Stimulated activated CD4-positive, alpha-beta T cell treated with anti-CD3 and anti-CD28 coated beads, Interleukin-12 subunit alpha, Interleukin-12 subunit beta, amount 100 ng/mL, for 24 hours (primary cell): ENCODE measurements at places on chromosomes 4 and X.

- DNase-seq = no peak
Measured at GRCh38 chr4:111435986-111436744, 709.1 kb upstream of the FAM241A start.

GRCh38 chr4:69951602-69952001 lies 13.9 kb downstream of the CSN2 start:
- DNase-seq = no peak

DNA sequence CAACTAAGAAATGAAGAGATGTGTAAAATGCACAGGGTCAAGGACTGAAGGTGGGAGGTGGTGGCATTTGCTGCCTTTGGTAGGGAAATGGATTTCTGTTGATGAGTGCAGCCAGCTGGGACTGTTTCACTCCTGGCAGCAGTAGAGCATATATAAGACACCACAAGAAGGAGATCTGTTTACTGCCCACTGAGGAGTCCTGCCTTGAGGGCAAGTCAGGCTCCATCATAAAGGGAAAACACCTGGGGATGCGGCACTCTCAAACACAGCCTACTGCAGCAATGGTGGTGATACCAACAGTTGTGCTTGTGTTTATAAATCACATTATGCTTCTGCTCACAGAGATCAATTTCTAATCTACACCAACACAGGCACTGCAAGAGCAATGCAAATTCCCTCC lies 222.1 kb downstream of the TACR3 start:
- DNase-seq = no peak

GRCh38 chr4:33980361-33980760 lies 2264.0 kb downstream of the ARAP2 start:
- no peak for DNase-seq

GRCh38 chrX:97539970-97540519 lies 656.3 kb downstream of the RPA4 start:
- DNase-seq = no peak

DNA sequence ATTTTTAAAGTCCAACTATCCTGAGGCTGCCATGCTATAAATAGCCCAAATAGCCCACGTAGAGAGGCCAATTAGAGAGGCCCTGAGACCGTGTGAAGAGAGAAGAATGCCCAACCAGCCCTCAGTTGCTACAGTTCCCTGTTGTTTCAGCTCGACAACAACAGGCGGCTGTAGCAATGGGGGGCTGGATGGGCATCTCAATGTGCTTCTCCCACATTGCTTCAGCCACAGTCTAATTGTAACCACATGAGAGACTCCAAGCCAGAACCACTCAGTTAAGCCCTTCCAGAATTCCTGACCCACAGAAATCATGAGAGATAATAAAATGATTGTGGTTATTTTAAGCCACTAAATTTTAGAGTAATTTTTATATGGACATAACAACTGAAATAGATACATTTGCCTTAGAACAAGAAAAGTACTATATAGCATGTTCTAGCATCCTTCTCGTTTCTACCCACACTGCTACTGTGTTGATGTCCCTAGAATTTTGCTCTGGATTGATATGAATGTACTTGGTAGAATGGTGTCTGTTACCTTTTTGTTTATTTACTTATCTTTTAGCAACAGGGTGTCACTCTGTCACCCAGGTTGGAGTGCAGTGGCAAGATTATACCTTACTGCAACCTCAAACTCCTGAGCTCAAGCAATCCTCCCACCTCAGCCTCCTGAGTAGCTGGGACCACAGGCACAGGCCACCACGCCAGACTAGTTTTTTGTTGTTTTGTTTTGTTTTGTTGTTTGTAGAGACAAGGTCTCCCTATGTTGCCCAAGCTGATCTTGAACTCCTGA lies 436.4 kb downstream of the BCOR start:
- DNase-seq = no peak

DNA sequence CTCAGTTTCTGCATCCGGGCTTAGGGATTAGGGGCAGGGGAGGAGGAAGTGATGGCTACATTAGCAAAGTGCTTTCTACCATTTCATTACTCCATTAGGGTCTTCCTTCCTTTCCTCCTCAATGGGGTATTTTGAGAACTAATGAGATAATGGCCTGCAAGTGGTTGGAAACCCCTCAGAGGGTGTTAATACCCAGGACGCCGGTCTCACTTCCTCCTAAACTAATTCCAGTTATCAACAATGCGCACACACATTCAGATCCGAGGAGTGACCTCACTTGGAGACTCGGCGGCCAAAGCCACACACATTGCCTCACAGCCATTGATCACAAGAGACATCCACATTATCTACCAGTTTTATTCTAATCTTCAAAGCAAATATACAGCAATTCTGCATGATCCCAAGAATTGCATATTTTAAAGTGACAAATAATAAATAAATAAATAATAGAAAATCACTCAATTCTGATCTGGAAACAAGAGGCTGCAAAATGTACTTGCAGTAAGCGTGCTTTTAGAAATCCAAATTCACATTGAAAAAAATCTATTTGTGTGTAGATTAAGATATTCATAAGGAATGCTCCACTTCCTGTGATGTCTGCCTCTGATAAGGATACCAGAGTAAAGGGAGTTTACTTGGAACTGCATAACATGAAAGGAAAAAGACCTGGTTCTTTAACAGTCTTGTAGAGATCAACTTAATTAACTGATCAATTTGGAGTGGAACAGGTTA lies 329.1 kb downstream of the FBXW7 start:
- DNase-seq = no peak

- no peak for DNase-seq
Measured at GRCh38 chr4:146335763-146336409, 121.5 kb downstream of the REELD1 start.

GRCh38 chr4:5144384-5144783 lies 93.1 kb downstream of the STK32B start:
- DNase-seq = no peak

DNA sequence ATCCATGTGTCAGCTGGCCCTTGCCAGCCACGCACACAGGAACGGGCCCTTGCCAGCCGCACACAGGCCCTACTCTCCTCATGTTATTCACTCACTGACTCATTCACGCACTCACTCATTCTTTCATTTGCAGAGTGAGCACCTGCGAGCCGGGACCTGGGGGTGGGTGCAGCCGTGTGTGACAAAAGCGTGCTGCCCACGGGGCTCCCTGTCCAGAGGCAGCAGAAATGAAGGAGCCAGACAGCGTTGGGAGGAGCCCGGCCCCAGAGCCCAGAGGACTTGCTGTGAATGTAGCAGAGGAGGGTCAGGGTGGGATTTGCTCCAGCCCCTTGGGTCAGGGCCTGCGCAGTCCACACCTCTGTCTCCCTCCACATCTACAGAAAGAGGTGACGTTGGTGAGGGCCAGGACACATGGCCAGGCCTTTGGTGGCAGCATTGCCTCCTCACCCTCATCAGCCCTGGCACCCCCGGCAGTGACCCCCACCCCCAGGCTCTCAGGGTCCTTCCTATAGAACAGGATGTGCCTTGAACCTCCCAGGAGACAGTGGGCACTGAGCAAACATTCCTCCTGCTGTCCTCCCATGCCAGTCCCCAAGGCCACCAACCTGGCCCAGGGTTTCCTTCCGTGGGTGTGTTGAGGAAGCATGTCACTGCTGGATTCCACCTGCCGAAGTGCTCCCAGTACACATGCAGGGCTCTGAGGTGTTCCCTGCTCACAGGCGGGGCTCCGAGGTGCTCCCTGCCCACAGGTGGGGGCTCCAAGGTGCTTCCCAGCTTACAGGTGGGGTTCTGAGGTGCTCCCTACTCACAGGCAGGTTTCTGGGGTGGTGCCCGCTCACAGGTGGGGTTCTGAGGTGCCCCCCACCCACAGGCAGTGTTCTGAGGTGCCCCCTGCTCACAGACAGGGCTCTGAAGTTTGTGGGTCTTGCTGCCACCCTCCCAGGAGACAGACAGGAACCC lies 105.7 kb downstream of the HMX1 start:
- no peak for DNase-seq

GRCh38 chr4:1471443-1472147 lies 65.4 kb upstream of the NKX1-1 start:
- no peak for DNase-seq

GRCh38 chrX:138791551-138791950 lies 80.0 kb upstream of the FGF13 start:
- DNase-seq = no peak

DNA sequence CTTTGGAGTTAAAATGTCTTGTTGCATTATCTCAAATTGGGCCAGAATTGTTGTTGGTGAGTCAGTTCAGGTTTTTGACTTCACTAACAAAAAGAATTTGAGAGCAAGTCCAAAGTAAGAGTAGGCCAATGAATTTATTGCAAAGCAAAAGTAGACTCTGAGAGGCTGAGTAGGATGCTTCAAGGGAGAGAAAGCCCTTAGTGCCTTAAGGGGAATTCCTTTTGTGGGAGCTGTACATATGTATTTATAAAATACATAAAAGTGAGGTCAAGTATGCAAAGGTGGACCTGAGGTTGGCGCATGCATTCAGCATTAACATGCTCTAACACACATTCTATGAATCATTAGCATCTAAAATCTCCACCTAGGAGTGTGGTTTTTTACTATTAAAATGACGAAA lies 565.4 kb downstream of the GRXCR1 start:
- no peak for DNase-seq

GRCh38 chr4:25638806-25639205 lies 16.8 kb upstream of the SLC34A2 start:
- DNase-seq = no peak

DNA sequence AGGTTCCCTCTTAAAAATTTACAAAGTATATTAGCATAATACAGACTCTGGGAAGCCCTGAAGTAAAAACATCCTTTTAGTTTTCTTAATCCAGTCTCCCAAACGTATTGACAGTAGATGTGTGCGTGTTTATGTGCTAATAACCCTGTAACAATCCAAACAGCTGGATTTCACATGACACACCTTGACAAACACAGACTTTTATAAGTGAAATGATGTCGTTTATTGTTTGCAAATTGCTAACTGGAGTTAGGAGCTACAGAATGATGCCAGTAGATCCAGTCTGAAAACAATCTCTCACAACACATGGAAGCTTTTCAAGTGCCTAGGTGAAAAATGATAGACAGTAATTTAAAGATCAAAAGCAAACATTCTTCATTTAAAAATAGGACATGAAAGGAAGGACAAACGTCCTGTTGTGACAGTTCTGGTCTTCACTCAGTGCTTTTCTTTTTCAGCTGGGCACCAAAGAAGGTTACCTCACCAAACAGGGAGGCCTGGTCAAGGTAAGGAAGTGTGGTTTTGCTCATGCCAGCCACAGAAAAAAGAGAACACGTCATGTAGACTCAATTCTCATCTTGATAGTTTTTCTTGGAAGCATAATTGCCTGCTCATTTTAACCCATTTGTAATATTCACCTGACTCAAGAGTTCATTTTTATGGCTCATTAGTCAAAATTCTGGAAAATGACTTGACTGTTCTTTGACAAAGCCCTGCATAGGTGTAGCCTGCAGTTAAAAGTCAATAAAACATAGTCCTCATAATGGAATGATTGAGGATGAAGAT lies 32.9 kb downstream of the LAMTOR3 start:
- no peak for DNase-seq

DNA sequence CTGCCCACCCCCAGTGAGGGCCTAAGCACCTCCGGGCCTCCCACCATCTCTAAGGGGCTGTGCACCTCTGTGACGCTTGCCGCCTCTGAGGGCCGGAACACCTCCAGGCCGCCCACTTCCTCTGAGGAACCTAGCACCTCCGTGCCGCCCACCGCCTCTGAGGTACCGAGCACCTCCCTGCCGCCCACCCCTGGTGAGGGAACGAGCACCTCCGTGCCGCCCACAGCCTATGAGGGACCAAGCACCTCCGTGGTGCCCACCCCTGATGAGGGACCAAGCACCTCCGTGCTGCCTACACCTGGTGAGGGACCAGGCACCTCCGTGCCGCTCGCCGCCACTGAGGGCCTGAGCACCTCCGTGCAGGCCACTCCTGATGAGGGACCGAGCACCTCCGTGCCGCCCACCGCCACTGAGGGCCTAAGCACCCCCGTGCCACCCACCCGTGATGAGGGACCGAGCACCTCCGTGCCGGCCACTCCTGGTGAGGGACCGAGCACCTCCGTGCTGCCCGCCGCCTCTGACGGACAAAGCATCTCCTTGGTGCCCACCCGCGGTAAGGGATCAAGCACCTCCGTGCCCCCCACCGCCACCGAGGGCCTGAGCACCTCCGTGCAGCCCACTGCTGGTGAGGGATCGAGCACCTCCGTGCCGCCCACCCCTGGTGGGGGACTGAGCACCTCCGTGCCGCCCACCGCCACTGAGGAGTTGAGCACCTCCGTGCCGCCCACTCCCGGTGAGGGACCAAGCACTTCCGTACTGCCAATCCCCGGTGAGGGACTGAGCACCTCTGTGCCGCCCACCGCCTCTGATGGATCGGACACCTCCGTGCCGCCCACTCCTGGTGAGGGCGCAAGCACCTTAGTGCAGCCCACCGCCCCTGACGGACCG lies 977 bp downstream of the MAGEE1 start:
- no peak for DNase-seq

DNA sequence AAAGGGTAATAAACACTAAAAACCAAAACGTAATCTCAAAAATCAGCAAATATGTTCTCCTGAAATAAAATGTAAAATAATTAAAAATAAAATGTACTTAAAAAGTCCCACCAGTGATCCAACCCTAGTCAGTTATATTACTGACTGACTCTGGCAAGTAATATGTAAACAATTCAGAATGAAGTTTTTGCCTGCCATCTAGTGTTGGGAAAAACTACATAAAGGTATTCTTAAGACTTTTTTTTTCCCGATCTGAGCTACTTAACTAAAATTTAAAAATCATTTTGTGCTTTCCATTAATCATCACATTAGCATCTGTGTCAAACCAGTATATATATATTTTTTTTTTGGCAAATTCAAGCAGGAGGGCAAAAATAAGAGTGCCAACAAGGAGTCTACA lies 24.0 kb downstream of the RCHY1 start:
- no peak for DNase-seq

- DNase-seq = no peak
Measured at GRCh38 chr4:127783026-127783769, 1.1 kb downstream of the HSPA4L start.

GRCh38 chr4:137421796-137422195 lies 110.5 kb downstream of the PCDH18 start:
- no peak for DNase-seq

- no peak for DNase-seq
Measured at GRCh38 chrX:71168134-71168533, 23.5 kb downstream of the NLGN3 start.

DNA sequence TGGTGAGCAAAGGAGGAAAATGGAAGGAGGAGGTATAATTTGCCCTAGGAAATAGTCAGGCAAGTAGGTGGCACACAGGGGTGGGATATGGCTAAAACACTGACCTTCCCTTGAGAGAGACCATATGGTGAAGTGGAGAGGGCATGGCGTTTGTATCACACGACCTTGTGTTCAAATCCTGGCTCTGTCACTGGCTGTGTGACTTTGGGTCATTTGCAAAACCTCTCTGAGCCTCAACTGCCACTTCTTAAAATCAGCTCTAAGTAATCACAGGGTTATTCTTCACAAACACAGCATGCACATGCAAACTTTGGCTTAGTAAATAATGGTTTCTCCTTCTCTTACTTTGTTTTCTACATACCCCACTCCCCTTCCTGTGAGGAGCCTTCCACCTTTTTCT lies 8.7 kb downstream of the PDGFRA start:
- DNase-seq = no peak
